ENCODE measurements at places on chromosomes 5 and 9.

- no peaks in the 10 kb centered on the region for H3K36me3 ChIP-seq
- no peaks in the 10 kb centered on the region for H3K4me1 ChIP-seq
- H3K4me3 ChIP-seq: no peak overlapping the region
- H3K27me3 ChIP-seq: no peaks in the 10 kb centered on the region
Measured at GRCh38 chr5:156259618-156260017, 67.3 kb upstream of the SGCD start.

GRCh38 chr5:27437594-27438200 lies 399.3 kb upstream of the CDH9 start:
- no peak overlapping the region for H3K27ac ChIP-seq
- H3K4me3 ChIP-seq: no peak overlapping the region
- no peaks in the 10 kb centered on the region for H3K4me1 ChIP-seq

DNA sequence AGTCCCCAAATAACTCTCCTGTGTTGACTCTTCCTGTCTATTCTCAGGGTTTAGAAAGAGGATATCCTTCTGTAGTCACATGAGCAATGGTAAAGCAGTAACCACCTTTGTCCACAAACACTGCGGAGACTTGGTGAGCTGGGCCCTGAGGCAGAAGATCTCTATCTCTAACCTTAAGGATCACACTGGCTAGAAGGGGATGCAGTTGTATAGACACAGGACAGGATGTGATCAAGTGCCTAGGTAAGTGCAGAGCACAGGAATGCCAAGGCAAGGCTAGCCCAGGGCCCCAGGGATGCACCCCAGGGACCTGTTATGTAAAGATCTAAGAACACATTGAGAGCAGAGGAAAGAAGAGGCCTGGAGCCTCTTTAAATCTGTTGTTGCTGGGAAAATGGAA lies 610.5 kb downstream of the IRX1 start:
- peaks cover 22% of the 10 kb centered on the region for H3K4me1 ChIP-seq
- H3K36me3 ChIP-seq: no peaks in the 10 kb centered on the region
- no peak overlapping the region for H3K4me3 ChIP-seq
- DNase-seq: no peak
- H3K27ac ChIP-seq: no peak overlapping the region

GRCh38 chr5:146344155-146345118 lies 5.8 kb downstream of the POU4F3 start:
- no peak overlapping the region for H3K4me3 ChIP-seq
- DNase-seq: no peak
- no peaks in the 10 kb centered on the region for H3K4me1 ChIP-seq
- H3K27ac ChIP-seq: no peak overlapping the region
- H3K36me3 ChIP-seq: no peaks in the 10 kb centered on the region

GRCh38 chr9:72948575-72949243 lies 4.1 kb downstream of the ALDH1A1 start:
- H3K4me3 ChIP-seq: no peak overlapping the region
- no peaks in the 10 kb centered on the region for H3K4me1 ChIP-seq
- H3K27ac ChIP-seq: no peak overlapping the region
- peaks cover 26% of the 10 kb centered on the region for H3K27me3 ChIP-seq
- DNase-seq: no peak
- H3K36me3 ChIP-seq: no peaks in the 10 kb centered on the region

DNA sequence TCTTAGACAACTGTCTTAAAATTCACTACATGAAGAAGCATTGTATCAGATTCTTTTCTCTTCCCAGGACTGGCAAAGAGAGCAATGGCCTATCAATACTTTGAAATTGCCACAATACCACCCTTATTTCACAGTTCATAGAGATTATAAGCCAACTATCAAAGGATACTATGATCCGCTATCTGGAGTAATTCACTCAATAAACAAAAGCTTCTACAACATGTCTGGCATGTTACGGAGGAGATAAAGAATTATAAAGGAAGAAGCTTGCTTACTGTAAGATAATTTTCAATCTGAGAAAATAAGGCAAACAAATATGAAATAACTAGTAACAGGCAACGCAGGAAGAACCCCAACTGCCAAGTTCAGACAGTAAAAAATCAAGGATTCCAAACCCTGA lies 114.8 kb downstream of the GNAQ start:
- DNase-seq: no peak
- H3K27ac ChIP-seq: peak overlapping the region; percentile 86
- H3K4me3 ChIP-seq: no peak overlapping the region
- H3K36me3 ChIP-seq: peaks cover 45% of the 10 kb centered on the region
- H3K4me1 ChIP-seq: peaks cover 73% of the 10 kb centered on the region

- peaks cover 44% of the 10 kb centered on the region for H3K36me3 ChIP-seq
- no peak overlapping the region for H3K27ac ChIP-seq
- no peaks in the 10 kb centered on the region for H3K27me3 ChIP-seq
Measured at GRCh38 chr9:92656537-92656925, 13.4 kb downstream of the IPPK start.

DNA sequence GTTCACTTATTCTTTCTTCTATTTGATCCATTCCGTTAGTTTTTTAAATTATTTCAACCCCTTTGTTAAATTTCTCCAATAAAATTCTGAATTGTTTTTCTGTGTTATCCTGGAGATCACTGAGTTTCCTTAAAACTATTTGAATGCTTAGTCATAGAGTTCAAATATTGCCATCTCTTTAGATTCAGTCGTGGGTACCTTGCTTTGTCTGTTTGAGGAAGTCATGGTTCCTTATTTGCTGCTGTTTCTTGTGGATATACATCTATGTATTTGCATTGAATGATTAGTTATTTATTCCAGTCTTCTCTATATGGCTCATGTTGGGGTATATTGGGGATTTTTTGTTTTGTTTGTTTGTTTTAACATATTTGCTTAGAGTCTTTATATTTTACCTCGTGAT lies 80.6 kb downstream of the HINT1 start:
- H3K4me1 ChIP-seq: no peaks in the 10 kb centered on the region
- no peaks in the 10 kb centered on the region for H3K36me3 ChIP-seq
- H3K27me3 ChIP-seq: no peaks in the 10 kb centered on the region
- DNase-seq: no peak
- H3K27ac ChIP-seq: no peak overlapping the region

GRCh38 chr5:126138281-126138931 lies 284.8 kb upstream of the GRAMD2B start:
- DNase-seq: no peak
- no peaks in the 10 kb centered on the region for H3K36me3 ChIP-seq
- no peaks in the 10 kb centered on the region for H3K4me1 ChIP-seq
- no peak overlapping the region for H3K4me3 ChIP-seq

- no peaks in the 10 kb centered on the region for H3K36me3 ChIP-seq
- H3K27me3 ChIP-seq: no peaks in the 10 kb centered on the region
- H3K27ac ChIP-seq: no peak overlapping the region
- no peaks in the 10 kb centered on the region for H3K4me1 ChIP-seq
- H3K4me3 ChIP-seq: no peak overlapping the region
Measured at GRCh38 chr5:44868541-44868940, 59.8 kb downstream of the MRPS30 start.

DNA sequence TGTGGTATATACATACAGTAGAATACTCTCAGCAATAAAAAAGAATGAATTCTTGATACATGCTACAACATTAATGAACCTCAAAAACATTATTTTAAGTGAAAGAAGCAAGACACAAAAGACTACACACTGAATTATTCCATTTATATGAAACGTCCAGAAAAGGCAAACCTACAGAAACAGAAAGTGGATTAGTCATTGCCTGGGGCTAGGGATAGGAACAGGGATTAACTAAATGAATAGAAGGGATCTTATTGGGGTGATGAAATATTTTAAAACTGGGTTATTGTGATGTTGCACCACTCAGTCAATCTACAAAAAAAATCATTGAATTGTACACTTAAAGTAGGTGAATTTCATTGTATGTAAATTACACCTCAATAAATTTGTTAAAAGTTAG lies 326.7 kb downstream of the PIK3R1 start:
- no peak overlapping the region for H3K27ac ChIP-seq
- H3K27me3 ChIP-seq: no peaks in the 10 kb centered on the region
- H3K36me3 ChIP-seq: no peaks in the 10 kb centered on the region
- no peaks in the 10 kb centered on the region for H3K4me1 ChIP-seq
- no peak overlapping the region for H3K4me3 ChIP-seq
- DNase-seq: no peak

- H3K4me3 ChIP-seq: no peak overlapping the region
- no peak overlapping the region for H3K27ac ChIP-seq
- no peak for DNase-seq
- H3K4me1 ChIP-seq: no peaks in the 10 kb centered on the region
- H3K27me3 ChIP-seq: peaks cover 27% of the 10 kb centered on the region
Measured at GRCh38 chr9:98808875-98809274, 1.4 kb downstream of the GALNT12 start.

GRCh38 chr5:176360894-176361436 lies 599 bp downstream of the KIAA1191 start:
- H3K4me1 ChIP-seq: peaks cover 28% of the 10 kb centered on the region
- peak overlapping the region; percentile 80 for H3K27ac ChIP-seq
- H3K27me3 ChIP-seq: no peaks in the 10 kb centered on the region
- peak overlapping the region; percentile 99 for H3K4me3 ChIP-seq

DNA sequence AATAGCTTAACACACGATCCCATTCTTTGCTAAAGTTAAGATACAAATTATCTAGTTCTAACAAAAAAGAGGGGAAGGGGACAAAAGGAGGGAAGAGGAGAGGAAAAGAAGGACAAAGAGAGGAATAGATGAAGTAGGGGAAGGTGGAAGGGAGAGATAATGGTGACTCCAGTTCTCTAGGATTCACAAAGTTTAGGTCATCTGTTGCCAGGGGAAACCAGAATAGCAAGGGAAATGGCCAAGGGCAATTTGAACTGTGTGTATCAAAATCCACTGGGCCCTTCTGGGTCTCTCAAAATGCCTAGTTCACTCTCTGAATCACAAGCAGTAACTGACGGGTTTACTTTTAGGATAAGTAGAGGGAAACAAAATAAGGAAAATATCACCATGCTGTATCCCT lies 7.6 kb downstream of the SLC24A2 start:
- no peaks in the 10 kb centered on the region for H3K36me3 ChIP-seq
- no peak for DNase-seq
- H3K4me3 ChIP-seq: no peak overlapping the region
- H3K27me3 ChIP-seq: no peaks in the 10 kb centered on the region

- no peaks in the 10 kb centered on the region for H3K4me1 ChIP-seq
- H3K4me3 ChIP-seq: no peak overlapping the region
- no peak overlapping the region for H3K27ac ChIP-seq
- DNase-seq: no peak
- H3K27me3 ChIP-seq: no peaks in the 10 kb centered on the region
Measured at GRCh38 chr5:63919763-63920478, 42.3 kb downstream of the HTR1A start.

GRCh38 chr9:4344946-4345345 lies 45.1 kb upstream of the GLIS3 start:
- no peak overlapping the region for H3K4me3 ChIP-seq
- H3K36me3 ChIP-seq: no peaks in the 10 kb centered on the region
- no peaks in the 10 kb centered on the region for H3K4me1 ChIP-seq
- DNase-seq: no peak
- H3K27me3 ChIP-seq: no peaks in the 10 kb centered on the region

GRCh38 chr5:37921452-37921851 lies 81.6 kb upstream of the GDNF start:
- H3K4me3 ChIP-seq: no peak overlapping the region
- no peak for DNase-seq
- H3K27ac ChIP-seq: no peak overlapping the region
- H3K4me1 ChIP-seq: no peaks in the 10 kb centered on the region
- no peaks in the 10 kb centered on the region for H3K36me3 ChIP-seq

- no peaks in the 10 kb centered on the region for H3K27me3 ChIP-seq
- no peaks in the 10 kb centered on the region for H3K4me1 ChIP-seq
- DNase-seq: no peak
- no peak overlapping the region for H3K27ac ChIP-seq
- no peak overlapping the region for H3K4me3 ChIP-seq
Measured at GRCh38 chr5:11851965-11852716, 52.1 kb downstream of the CTNND2 start.

- DNase-seq: no peak
- H3K4me3 ChIP-seq: no peak overlapping the region
- H3K36me3 ChIP-seq: no peaks in the 10 kb centered on the region
- no peaks in the 10 kb centered on the region for H3K27me3 ChIP-seq
- H3K4me1 ChIP-seq: no peaks in the 10 kb centered on the region
Measured at GRCh38 chr5:75265731-75266130, 29.1 kb upstream of the ANKRD31 start.

DNA sequence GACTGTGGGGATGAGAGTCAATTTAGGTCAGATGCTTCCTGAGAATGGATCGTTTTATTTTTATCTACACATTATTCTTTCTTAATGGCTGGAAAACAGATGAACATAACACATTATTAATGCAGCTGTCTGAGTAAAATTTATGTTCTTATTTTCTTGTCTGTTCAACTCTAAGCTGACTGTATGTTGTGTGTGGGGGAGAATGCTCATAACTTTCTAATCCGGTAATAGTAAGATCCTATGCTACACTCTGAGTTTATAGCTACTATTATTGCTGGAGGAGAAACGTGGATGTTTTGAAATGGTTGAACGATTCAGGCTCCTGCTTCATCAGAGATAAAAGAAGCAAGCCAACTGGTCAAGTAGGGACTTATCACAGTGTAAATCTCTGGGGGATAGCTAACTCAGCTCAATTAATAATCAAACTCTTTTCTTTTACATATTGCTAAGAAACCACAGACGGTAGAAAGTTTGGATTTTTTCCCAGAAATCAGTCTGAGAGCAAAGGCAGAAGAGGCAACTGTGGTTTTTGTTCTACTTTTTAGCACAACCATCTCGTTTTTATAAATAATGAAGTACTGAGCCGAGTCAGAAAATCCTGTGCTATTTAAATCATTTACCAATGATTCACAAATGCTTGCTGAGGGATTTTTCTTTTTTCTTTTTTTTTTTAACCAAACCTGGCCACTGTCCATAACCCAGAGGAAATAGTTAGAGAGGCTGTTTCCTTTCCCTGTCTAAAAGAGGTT lies 265.0 kb upstream of the FAM174A start:
- H3K4me1 ChIP-seq: no peaks in the 10 kb centered on the region
- no peak for DNase-seq
- H3K36me3 ChIP-seq: no peaks in the 10 kb centered on the region
- no peak overlapping the region for H3K4me3 ChIP-seq
- no peak overlapping the region for H3K27ac ChIP-seq

- H3K27ac ChIP-seq: no peak overlapping the region
- no peak overlapping the region for H3K4me3 ChIP-seq
- H3K27me3 ChIP-seq: peaks cover 3% of the 10 kb centered on the region
- no peaks in the 10 kb centered on the region for H3K4me1 ChIP-seq
- DNase-seq: no peak
Measured at GRCh38 chr9:132147331-132147730, 14.5 kb upstream of the NTNG2 start.

DNA sequence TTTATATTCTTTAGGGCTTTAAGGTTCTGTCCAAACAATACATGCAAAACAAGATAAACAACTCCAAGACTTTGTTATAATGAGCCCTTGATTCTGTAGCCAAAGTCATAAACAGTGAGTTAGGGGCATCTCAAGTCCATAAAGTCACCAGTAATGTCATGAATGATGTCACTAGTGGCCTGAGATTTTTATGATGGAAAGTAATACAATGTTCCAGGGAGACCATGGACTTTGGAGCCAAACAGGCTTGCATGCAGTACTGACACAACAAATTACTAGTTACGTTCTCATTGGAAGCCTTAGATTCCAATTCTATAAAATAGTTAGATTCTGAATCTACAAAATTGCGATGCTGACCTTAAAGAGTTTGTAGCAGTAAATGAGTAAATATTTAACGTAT lies 280.0 kb downstream of the HINT1 start:
- H3K36me3 ChIP-seq: no peaks in the 10 kb centered on the region
- no peak overlapping the region for H3K27ac ChIP-seq
- no peaks in the 10 kb centered on the region for H3K27me3 ChIP-seq
- H3K4me1 ChIP-seq: no peaks in the 10 kb centered on the region
